Activated gamma-delta T cell treated with Interleukin-2 at 50 U/mL for 16 hours (primary cell): ENCODE measurements at places on chromosomes 2 and 18.

GRCh38 chr2:189446780-189447179 lies 5.5 kb downstream of the WDR75 start:
- no peak for DNase-seq

GRCh38 chr2:8962890-8963289 lies 40.6 kb downstream of the MBOAT2 start:
- DNase-seq, result no peak

DNA sequence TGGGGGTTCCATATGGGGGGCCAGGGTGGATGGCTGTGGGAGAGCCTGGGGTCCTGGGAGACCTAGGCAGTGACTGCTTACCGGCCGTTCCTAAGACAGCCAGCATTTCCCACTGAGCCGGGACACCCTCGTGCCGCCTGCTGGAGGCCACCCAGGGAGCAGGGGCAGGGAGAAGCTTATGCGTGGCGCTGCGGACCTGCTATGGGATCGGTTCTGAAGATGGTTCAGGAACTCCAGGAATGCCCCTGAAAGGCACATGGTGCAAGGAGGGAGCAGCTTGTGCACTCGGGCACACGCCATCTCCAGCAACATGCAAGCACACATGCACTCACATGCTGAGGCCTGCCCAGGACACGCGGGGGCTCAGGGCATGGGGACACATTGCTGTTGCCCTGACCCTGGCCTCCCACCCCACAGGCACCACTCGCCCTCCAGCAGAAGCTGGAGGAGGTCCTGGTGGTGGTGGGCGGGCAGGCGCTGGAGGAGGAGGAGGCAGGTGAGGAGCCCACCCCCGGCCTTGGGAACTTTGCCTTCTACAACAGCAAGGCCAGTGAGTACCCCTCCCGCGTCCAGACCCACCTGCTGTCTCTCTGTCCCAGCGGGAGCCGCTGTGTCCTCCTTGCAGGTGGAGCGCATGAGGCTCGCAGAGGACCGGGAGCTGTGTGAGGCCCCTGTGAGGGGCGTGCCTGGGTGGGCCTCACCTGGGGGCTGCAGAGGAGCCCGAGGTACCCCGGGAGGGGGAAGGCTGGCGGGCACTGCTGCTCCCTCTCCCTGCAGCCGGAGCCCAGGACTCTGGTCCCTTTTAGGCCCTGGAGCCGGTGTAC lies 4.1 kb downstream of the KLHL30 start:
- no peak for DNase-seq

DNA sequence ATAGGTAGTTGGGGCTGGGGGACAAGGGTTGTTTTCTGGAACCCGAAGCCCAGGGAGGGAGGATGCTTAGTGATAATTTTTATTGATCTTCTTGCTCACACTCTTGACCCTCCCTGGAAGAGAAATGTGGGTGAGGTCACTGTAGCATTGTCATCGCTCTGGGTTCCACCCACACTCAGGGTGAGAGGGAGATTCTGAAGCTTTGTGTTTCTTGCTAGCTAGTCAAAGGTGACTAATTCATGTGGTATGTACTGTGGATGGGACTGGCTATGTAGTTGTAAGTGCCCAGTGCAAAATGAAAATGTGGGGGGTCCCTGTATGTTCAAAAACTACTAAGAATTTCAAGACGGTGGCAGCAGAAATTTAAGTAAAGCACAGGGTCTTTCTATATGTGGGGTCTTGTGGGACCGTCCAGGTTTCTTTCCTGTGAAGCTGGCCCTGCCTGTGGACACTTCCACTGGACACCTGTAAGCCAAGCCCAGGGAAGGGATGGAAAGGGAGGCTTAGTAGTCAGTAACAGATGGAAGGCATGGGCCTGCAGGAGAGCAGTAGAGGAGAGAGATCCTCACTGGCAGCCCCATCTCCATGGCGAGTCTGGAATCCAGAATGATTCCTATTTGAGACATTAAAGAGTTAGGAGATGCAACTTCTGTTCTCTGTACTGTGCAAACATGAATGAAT lies 35.0 kb downstream of the TSN start:
- no peak for DNase-seq

- no peak for DNase-seq
These were observed 816 bp downstream of the SCTR start for GRCh38 chr2:119523383-119523951.

- no peak for DNase-seq
These were observed 42.3 kb downstream of the DNER start for GRCh38 chr2:229672021-229672420.

DNA sequence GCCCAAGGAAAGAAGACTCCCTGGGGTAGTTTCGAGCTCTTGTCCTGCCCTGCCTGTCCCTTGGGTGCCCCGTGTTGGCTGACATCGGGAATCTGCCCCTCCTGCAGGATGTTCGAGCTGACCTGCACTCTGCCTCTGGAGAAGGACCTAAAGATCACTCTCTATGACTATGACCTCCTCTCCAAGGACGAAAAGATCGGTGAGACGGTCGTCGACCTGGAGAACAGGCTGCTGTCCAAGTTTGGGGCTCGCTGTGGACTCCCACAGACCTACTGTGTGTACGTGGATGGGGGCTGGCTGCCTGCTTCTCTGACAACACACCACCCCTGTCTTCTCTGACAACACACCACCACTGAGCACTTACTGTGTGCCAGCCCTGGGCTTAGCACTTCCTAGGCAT lies 210.8 kb downstream of the DYSF start:
- DNase-seq, result no peak

DNA sequence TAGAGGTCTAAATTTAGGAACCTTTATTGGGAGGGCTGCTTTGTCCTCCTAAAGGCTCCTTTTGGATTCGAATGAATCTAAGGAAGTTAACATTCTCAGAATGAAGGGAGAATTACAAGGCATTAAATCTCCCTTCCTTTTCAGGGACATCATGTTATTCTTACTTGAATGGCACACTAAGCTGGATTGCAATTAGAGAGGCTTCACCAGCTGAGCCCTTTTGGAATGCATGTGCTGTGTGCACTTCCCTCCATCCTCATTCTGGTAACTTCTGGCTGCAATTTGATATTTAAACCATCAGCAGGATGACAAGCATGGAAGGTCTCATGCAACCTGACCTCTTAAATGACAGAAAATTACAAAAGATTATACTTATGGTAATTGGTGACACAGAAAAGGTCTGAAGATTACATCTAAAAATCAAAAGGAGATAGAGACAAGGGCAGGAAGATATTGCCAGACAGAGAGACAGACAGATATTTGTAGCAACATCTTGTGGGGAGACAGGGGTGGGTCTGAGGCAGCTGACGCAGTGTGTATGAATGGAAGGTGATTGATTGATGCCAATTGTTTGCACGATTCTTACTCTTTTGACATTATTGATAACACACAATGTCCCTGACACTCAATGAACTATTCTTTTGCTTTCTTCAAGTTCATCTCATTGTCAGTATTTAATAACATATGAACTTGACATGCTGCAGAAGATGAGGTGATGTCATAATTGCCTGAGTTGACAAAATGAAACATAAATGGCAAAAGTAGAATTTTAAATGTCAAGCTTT lies 570.8 kb upstream of the GYPC start:
- DNase-seq, result no peak
